ENCODE measurements at places on chromosomes 1 and 21. TPM values are rescaled to one million over a fixed set of nuclear protein-coding genes. Genes with fewer than 3 reads are reported as not detected.

CRYBG2 gene
- 19.6 TPM for total RNA-seq

CALML6 gene
- 0.43 TPM for total RNA-seq

LCE1D gene
- not detected for total RNA-seq

PALMD gene
- 4.3 TPM for total RNA-seq

ESPN gene
- total RNA-seq: 124 TPM

FRRS1 gene
- 17.6 TPM for total RNA-seq

CYP4B1 gene
- total RNA-seq: 5.5 TPM

SFN gene
- total RNA-seq: 282 TPM

NPHS2 gene
- not detected for total RNA-seq

ATF6 gene
- 21.7 TPM for total RNA-seq

ARHGEF19 gene
- total RNA-seq: 13.3 TPM

All from mucosa of descending colon (tissue), 3 donors.